ENCODE measurements at places on chromosomes 4 and X.
A peak's percentile ranks its signal among the peaks of the same experiment; 100 is the strongest.

DNA sequence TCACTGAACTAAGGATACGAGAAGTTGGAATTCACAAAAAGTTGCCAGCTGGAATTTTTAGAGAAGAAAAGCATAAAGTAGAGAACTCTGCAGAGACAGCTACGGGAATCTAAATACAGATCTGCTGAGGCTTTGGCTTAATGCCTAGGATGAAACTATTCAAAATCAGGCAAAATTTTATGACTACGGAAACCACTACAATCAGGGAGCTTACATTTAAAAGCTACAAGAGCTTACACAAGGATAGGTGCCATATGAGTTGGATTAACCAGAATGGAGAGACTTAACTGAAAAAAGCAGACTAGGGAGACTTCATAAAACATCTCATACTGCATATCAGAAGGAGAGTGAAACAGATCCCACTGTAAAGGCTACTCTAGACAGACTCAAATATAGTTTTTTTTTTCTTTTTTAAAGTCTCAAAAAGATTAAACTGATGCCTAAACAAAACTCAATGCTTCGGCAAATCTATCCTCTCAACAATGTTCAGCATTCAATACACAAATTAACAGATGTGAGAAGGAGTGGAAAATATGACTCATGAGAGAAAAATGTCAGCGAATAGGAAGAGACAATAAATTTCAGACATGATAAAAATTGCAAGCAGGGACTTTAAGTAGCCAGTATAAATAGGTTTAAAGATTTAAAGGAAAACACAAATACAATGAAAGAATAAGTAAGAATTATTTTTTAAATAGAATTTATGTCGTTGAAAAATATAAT, 586.1 kb downstream of the FSTL5 start:
- no peak for DNase-seq

- no peak for DNase-seq
These were observed 73.1 kb upstream of the FMR1 start for GRCh38 chrX:147838465-147839131.

DNA sequence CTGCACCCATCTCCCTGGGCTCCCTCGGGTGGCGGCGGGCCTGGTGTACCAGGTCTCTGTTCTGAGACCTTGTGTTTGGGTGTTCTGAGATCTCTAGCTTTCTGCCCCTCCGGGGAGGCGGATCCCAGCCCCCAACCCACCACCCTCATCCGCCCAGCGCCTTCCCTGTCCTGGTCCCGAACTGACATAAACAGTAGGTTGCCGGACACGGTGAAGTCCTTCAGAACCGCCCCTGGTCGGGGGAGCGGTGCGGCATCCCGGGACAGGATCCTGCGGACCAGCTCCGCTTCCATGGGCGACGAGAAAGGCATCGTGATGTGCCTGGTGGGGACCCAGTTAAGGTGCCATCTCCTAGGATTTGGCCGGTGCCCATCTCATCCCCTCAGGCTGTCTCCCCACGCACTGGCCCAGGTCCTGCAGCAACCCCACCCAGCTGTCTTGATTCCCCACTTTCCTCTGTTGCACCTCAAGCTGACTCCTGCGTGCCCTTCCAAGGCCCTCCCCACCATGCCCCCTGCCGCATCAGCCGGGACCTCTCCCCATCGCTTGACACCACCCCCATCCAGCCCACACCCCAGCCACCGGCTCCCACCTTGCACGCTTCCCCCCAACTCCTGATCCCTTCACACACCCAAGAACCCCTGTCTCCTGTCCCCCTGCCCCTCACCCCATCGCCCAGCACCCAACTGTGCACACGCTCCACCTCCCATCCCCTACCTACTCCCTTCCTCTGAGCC, 900 bp downstream of the CTAG2 start:
- DNase-seq, result no peak

DNA sequence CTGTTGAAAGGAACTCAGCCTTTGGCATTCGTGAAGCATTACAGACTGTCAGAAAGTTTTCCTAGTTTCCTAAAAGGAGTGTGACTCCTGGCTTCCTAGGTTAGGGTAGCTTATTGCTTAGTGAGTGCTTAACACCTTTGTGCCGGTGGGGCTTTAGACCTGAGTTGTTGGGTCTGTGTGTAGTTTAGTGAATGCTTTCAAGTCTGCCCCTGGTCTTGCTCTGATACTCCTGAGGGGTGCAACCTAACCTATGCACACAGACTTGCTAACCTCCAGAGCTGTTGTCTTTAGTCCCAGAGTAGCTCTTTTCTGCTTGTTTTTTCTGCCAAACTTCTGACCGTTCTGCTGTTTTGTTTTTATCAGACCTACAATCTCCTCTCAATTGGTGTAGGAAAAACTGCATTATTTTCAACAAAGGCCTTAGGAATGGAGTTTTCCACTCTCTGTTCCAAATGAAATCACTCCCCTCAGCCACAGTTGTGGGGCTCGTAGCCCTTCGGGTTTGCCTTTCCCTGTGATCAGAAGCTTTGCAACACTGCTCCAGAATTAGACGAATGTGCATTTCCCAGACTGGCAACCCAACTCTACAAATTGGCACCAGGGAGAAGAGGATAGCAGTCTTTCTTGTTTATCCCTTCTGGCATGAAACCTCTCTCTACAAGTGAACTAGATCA, 1399.1 kb upstream of the PCDH7 start:
- DNase-seq, result no peak

DNA sequence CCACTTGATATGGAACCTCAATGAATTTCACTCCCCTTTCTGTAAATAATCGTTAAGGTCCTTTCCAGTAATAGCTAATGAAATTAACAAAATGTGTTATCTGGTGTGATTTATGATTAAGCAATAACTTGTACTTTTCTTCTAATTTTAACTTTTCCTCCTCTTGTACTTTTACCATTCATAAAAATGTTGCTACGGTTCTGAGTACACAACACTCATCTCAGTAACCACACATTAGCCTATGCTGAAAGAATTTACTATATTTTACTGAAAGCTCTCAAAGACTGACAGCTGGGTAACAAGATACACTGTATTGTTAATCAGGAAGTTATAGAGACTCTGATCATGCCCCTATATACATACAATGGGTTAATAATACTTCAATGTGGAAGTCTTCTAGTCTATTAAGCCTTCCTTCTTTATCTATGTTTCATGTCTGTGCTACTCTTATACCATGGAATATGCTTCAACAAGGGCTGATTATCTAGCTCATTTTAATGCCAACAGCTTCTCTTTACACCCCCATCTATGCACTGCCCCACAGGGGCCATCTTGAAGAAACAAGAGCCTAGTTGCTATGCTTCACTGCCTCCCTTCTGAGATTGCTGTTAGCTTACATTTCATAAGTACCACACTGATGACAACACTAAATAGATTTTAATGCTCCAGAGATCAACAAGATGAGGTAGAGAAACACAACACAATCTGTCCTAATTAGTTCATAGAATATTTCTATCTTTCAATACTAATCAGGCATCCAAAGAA, 39.1 kb downstream of the LAMP2 start:
- DNase-seq, result no peak

DNA sequence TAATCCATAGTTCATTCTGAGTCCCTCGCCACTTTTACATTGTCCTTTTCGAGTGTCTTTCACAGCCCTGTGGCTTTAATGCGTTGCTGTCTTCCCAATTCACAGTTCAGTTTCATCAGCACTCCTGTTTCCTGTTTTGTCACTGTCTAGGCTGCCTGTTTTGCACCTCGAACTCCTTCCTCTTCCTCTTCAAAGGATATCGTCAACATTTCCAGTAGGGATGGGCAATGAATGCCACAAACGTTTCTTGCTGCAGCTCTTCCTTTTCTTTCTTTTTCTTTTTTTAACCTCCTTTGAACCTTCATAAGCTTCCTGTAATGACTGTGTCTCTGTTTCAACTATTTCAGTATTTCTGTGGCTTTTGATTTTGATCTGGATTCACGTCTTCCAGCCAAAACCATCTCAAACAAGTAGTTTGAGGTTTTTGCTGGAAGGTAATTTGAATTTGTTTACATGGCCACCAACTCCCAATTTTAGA, 105.4 kb downstream of the ANXA3 start:
- peak; percentile 65 for DNase-seq

DNA sequence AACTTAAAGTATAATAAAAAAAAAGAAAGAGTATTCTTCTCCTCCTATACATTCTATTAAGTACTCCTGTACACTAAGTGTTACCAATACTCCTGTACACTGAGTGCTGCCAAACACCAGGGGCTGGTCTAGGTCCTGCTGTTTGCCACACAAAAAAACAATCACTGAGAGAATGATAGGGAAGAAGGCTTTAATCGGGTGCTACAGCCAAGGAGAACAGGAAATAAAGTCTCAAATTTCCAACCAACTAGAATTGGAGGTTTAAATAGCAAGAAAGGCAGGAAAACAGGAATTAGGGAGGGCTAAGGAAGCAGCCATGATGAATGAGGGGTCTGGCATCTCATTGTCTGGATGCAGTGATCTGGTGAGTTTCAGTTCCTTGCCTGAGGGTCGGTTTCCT, 239.8 kb downstream of the ZNF674 start:
- DNase-seq, result no peak

GRCh38 chr4:120155287-120155686, 88.6 kb upstream of the MAD2L1 start:
- no peak for DNase-seq

DNA sequence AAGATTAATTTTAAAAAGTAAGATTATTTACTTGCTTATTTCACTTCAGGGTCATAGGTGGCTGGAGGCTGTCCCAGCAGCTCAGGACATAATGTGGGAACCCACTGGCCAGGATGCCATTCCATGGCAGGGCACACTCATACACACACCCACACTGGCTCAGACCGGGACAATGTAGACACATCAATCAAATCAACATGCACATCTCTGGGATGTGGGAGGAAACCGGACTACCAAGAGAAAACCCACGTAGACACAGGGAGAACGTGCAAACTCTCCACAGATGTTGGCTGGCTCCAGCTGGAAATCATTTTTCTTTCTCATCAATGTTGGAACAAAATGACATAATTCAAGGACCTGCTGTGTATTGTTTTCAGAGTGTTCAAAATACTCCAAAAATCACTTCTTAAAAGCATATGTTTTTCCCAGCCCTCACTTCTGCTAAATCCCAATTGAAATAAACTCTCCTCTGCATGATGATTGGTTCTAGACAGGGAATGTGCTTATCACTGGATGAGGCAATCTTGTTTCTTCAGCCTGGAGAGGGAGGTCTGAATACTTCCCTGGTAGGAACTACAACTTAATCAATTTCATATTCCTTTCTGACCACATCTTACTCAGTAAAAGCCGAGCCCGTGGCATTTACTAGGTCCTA, 18.6 kb upstream of the CPE start:
- DNase-seq, result no peak

DNA sequence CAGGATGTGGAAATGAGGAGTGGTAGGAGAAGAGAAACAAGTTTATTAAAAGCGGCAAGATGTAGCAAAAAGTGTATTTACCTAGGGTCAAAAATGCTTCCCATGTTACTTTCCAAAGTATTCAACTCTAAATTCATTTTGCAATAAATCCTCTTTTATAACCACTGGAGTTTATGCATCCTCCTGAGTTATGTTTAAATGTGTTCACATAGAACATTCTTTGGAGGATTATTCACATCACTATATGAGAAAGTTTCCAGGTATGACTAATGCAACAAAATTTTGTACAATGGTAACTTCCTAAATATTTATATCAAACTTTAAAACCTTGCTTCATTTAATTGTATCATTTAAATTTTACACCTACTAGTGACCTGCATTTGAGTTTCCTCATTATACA, 870.6 kb upstream of the SLIT2 start:
- DNase-seq, result no peak

- no peak for DNase-seq
These were observed 115.7 kb upstream of the MXRA5 start for GRCh38 chrX:3462166-3462508.

DNA sequence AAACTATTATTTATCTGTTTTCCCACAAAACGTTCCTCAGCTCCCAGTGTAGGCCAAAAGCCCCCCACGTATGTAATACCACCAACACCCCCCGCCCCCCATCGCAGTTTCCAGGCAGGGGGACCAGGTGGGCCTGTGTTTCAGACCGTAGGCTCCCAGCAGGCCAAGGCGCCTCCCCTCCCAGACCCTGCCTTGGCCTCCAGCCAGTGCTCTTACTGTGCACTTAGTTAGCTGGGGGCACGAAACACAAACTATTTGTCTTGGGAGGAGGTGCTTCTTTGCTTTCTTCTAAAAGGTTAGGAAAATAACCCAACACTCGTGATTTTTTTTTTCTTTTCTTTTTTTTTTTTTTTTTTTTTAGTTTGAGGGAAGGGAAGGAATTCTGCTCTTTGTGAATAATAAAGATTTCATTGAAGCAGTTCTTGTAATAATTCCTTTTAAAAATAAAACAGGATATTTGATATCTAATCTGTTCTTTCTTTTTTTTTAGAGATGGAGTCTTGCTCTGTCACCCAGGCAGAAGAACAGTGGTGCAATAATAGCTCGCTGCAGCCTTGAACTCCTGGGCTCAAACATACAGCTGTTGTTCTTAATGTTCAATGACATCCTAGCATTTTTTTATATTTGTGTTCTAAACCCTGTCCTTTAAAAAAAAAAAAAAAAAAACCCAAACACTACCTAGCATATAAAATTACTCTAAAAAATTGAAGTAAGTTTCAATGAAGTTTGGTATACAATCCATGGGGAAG, 83.0 kb upstream of the CLDN34 start:
- DNase-seq, result no peak

DNA sequence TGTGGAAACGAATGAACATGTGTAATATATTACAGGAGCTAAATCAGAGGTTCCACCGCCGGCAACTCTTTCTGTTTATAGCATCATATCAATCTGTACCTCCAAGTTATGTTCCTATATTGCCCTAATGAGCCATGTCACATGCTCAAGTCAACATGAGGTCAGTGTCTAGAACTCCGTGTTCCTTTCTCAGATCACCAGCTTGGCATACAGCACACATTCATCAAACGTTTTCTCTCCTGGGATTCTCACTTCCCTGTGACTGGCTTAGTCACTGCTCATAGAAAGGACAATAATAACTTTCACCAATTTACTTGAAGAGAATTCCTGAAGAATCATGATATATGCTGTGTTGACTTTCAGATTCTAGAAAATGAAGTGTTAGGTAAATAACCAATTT, 532.0 kb upstream of the SPANXN1 start:
- DNase-seq, result no peak

- DNase-seq, result no peak
These were observed 34.2 kb upstream of the FAT1 start for GRCh38 chr4:186757696-186758355.

GRCh38 chrX:119118780-119119395, 8.7 kb downstream of the KIAA1210 start:
- peak; percentile 78 for DNase-seq

- no peak for DNase-seq
These were observed 34.3 kb upstream of the CPEB2 start for GRCh38 chr4:14967982-14968381.

- no peak for DNase-seq
These were observed 70.9 kb upstream of the ARHGEF9 start for GRCh38 chrX:63855896-63856295.

DNA sequence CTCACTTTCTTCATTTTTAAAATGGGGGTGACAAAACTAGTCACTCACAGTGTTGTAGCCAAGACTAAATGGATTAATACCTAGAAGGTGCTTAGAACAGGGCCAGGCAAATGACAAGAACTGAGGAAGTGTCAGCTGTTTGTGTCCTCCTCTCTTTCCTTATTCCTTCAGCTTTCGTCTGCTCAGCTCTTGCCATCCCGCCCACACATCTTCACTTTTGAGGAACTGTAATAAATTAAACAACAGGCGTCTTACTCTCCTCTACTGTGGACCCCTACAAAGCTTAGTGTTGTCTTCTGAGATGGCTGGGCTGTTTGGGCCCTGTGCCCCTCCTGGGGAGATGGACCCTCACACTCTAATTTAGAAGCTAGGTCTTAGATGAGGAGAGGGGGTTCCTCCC, 2.7 kb downstream of the HPSE start:
- no peak for DNase-seq

Measured in activated CD8-positive, alpha-beta memory T cell treated with anti-CD3 and anti-CD28 coated beads for 24 hours (primary cell).